ENCODE measurements at places on chromosomes 5 and 9.
A peak's percentile ranks its signal among the peaks of the same experiment; 100 is the strongest.

DNA sequence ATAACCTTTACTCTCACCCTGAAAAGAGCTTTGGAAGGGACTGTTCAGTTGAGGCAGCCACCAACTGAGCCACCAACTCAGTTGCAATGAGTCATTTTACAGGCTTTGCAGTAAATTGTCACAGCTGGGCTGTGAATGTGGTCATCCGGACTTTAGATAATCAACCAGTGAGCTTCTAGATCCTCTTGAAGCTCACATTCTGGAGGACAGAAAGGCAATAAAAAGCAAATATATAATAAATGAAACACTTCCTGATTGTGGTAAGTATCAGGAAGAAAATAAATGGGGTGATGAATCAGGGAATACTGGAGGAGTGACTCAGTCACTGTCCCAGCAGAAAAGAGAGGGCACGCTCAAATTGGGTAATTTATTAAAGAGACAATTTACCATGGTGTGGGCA, 13.2 kb upstream of the C5orf58 start:
- DNase-seq = no peak

- DNase-seq = no peak
Measured at GRCh38 chr9:129648764-129649115, 6.8 kb upstream of the ASB6 start.

- DNase-seq = peak; percentile 94
Measured at GRCh38 chr5:150758531-150759333, at the start of gene DCTN4. TSS of gene DCTN4 (minus strand) at chr5:150759017. CDS start at chr5:150758993, 24 bp downstream.

DNA sequence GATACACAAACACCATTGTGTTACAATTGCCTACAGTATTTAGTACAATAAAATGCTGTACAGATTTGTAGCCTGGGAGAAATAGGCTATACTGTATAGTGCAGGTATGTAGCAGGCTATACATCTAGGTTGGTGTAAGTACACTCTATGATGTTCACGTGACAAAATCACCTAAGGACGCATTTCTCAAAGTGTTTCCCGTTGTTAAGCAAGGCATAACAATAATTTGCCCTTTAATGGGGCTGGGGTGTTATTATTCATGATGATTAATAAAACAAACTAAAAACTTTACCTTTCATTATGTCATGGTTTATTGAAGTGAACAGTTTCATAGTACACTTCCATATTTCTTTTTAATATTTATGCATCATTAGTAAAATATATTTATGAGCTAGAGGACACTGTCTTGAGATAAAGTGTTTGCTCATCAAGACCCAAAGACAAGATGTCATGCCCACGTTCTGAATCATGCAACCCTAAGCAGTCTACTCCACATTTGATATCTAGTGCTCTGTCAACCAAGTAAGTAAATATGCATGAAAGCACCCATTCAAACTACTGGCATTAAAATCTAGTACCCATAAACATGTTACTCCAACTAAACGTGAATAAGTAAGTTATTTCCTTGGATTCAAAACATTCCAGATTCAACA, 220.5 kb downstream of the NR2F1-AS1 start:
- no peak for DNase-seq

- no peak for DNase-seq
Measured at GRCh38 chr5:82019342-82020138, 47.7 kb downstream of the ATG10 start.
